ENCODE measurements at places on chromosomes 7 and 10.

GRCh38 chr7:2166625-2167280 is 66.0 kb downstream of the MAD1L1 start:
- no peak for DNase-seq

- DNase-seq = no peak
These were observed 73.9 kb downstream of the BICC1 start for GRCh38 chr10:58586282-58587245.

- DNase-seq = no peak
These were observed 35.0 kb upstream of the ZNF32 start for GRCh38 chr10:43683451-43684291.

- no peak for DNase-seq
These were observed 1.1 kb upstream of the SFTPA2 start for GRCh38 chr10:79561257-79561656.

GRCh38 chr7:1366801-1367405 is 92.4 kb downstream of the MICALL2 start:
- DNase-seq = no peak

GRCh38 chr10:49228677-49229076 is 40.5 kb upstream of the TMEM273 start:
- no peak for DNase-seq

DNA sequence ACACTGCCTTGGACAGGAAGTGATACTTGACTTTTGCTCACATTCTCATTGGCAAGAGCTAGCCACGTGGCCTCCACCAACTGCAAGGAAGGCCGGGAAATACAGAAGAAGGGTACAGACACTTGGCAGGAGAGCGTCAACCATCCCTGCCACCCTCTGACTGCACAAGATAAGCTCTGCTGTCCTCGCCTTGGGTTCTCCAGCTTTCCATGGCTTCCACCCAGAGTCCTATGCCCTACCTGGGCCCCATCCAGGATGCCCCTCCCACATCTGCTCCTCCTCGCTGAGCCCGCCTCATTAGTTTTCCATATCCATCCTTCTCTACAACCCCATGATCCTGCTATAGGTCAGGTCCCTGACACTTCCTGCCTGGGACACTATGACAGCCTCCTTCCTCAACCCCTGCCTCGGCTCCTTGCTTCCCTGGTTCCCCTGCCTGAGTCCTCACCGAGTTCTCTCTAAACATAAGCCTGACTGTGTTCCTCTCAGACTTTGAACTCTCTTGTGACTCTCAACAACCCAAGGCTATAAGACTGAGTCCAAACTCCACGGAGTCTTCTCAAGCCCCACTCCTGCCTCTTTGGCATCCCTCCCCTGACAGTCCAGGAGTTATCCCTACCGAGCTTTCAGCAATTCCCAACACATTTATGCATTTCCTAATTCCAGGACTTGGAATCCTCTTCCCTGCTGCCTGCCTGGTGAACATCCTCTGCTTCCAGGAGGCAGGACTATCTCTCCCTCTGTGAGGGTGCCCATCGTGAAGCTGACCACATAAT is 23.2 kb upstream of the GDF10 start:
- DNase-seq = no peak

DNA sequence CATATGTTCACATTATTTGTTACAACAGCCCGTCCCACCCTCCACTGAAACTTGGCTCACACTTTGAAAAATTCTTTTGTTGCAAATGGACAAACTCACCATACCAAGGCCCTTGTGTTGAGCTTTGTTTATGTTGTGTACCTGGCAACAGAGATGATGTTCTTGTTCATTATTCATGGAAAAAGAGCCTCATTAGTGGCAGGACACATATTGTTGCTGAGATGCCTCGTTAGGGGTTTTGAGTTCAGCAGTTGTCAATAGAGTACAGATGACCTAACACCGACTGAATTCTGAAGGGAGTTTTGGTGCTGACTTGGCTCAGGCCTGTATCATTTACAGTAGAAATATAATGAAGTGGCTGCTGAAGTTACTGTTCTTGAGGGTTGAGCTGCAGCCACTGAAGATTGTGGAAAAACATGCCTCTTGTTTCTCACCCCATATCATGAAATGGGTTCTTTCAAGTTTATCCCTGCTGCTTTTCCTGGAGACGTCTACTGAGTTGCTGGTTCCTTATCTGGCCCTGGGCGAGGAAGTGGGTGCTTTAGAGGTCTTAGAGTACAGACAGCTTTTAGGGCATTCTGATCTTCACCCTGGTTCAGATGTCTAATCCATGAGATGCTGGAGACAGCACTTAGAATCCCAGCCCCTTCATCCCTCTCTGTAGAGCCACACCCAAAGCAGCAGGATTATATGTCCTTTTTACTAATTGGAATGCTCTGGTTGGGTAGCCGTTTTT is 149.7 kb downstream of the WNT2 start:
- DNase-seq = no peak
